Stimulated activated CD4-positive, alpha-beta T cell treated with anti-CD3 and anti-CD28 coated beads, Interleukin-1b, Interleukin-23, amount 100 ng/mL, for 1 hour (primary cell): ENCODE measurements at places on chromosomes 1 and 21.

GRCh38 chr21:39037807-39038405, 145.3 kb downstream of the PSMG1 start:
- DNase-seq: no peak

DNA sequence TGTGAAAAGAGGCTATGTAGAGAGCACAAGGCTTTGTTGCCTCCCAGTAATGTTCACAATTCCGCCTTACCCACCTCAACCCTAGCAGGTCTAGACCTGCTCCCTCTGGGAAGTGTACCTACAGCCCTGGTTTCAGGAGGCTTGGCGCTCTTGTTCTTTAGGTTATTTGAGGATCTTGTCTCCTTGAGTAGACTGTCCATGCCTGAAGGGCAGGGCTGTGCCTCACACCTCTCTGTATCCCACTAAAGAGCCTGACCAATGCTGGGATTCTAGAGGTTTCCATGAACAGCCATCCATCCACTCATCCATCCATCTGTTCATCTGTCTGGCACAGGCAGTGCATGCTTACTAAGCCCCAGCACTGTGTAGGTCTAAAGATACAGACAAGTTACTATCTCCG, 1.0 kb downstream of the RAB7B start:
- no peak for DNase-seq

- no peak for DNase-seq
Measured at GRCh38 chr1:30381671-30382365, 341.6 kb downstream of the MATN1 start.

- no peak for DNase-seq
Measured at GRCh38 chr1:9031484-9032259, 5.4 kb upstream of the SLC2A7 start.

GRCh38 chr1:26336477-26337205, 17.3 kb downstream of the CRYBG2 start:
- peak; percentile 80 for DNase-seq

DNA sequence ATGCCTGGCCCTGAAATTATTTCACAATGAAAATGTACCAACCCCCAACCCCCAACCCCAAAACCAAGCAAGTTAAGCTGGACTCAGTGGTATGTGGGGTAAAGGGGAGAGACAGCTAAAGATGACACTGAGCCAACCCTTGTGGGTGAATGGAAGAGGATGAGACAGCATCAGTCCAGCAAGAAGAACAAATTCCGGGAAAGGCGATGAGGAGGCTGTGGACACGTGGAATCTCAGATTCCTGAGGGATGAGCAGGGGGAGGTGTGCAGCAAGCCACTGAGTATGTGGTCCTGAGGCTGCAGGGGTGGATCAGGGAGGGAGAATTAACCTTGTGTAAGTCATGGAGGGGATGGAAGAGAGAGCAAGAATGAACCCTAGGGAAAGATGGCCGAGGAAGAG, 14.4 kb upstream of the ZNF362 start:
- DNase-seq: no peak

GRCh38 chr1:5311634-5312292, 657.4 kb downstream of the AJAP1 start:
- DNase-seq: no peak

GRCh38 chr1:167879508-167879907, 34.4 kb downstream of the ADCY10 start:
- DNase-seq: no peak

DNA sequence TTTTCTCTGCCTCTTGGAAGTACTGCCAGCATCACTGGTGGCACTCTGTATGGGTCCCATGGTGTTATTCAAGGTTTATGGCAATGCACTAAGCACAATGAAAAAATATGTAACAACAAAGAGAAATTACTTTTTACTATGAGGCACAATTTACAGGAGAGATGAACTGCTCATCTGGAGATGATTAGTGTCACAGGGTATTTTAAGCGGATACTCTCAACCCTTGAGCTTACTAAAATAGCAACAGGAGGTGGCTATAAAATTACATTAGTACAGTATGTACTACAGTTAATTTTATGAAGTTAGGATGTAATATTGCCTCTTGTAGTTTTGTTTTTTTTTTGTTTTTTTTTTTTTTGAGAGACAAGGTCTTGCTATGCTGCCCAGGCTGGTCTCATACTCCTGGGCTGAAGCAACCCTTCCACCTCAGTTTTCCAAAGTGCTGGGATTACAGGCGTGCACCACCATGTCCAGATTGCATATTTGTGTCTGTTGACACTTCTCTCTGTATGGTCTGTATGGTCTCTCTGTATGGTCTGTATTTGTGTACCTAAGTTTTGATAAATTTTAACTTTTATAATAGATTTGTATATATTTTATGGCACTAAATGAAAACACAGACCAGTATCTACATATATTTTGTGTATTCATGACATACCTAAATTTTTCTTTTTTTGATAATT, 175.6 kb upstream of the HP1BP3 start:
- no peak for DNase-seq

- DNase-seq: no peak
Measured at GRCh38 chr1:175944591-175944990, 201.2 kb upstream of the TNR start.

- no peak for DNase-seq
Measured at GRCh38 chr1:87115317-87115890, 201.0 kb downstream of the HS2ST1 start.

DNA sequence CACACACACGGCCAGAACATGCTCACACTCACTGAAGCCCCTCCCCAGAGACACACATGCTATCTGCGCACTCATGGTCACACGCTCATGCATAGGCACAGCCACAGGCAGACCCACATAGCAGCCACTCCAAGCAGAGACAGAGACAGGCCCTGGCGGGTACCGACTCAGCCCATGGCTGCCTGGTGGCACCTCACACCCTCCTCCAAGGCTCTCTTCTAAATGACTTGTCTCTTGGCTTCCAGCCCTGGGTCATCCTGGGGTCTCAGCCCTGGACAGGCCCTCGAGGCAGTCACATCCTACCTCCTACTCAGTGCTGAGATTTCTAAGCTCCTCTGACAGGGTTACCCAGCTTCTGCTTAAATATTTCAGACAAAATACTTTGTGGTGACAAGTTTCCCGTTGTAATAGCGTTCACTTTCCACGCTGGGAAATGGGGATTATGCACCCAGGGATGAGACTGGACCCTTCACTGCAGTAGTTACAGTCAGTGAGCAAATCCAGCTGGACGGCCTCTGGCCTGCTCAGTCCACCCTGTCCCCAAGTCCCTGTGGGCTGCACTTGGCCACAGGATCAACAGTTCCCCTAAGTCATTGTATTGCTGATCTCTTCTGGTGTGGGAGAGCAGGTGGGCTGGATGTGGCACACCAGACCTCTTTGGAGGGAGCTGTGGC, 2.9 kb upstream of the NFASC start:
- no peak for DNase-seq

DNA sequence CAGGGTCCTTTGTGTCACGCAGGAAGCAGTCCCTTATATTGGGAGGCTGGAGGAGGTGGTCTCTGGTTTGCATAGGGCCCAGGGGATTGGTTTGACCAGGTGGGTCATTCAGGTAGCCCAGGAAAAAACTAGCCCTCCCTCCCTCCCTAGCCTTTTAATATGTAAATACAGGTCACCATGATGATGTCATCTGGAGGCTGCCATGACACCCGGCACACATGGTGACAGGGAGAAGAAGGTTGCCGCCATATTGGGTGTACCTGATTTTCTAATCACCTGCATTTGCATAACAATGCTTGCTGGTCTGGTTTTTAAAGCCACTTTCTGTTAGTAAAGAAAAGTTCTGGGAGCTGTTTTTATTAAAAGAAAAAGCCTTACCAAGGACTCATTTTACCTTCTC, 791.0 kb upstream of the ADGRL4 start:
- DNase-seq: no peak

- DNase-seq: no peak
Measured at GRCh38 chr1:161993576-161993975, 30.1 kb downstream of the OLFML2B start.

- no peak for DNase-seq
Measured at GRCh38 chr21:29152916-29153315, 22.5 kb downstream of the MAP3K7CL start.

- DNase-seq: no peak
Measured at GRCh38 chr21:41573902-41574690, 66.1 kb upstream of the TMPRSS2 start.

GRCh38 chr1:109197158-109198042, 16.3 kb upstream of the SARS1 start:
- no peak for DNase-seq

GRCh38 chr21:26818906-26819305, 26.3 kb downstream of the ADAMTS1 start:
- no peak for DNase-seq

GRCh38 chr1:24003331-24003972, 23.3 kb upstream of the SRSF10 start:
- DNase-seq: no peak

DNA sequence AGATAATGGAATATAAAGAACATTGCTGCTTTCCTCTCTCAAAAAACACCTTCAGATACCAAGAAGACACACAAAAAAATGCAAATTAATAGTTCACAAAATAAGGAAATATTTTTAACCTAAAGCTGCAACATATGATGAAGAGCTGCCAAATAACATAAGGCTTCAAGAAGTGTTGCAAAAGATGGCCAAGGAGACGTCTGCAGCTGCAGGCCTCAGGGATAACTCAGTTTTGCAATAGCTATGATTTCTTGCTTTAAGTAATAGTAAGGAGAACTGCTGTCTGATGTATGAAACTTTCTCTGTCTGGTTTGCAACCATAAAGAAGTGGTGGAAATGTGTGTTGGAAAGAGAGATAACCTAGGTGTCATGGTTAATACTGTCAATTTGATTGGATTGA, 1237.5 kb downstream of the MRPL39 start:
- no peak for DNase-seq

GRCh38 chr1:180192172-180192571, 37.5 kb downstream of the QSOX1 start:
- no peak for DNase-seq

DNA sequence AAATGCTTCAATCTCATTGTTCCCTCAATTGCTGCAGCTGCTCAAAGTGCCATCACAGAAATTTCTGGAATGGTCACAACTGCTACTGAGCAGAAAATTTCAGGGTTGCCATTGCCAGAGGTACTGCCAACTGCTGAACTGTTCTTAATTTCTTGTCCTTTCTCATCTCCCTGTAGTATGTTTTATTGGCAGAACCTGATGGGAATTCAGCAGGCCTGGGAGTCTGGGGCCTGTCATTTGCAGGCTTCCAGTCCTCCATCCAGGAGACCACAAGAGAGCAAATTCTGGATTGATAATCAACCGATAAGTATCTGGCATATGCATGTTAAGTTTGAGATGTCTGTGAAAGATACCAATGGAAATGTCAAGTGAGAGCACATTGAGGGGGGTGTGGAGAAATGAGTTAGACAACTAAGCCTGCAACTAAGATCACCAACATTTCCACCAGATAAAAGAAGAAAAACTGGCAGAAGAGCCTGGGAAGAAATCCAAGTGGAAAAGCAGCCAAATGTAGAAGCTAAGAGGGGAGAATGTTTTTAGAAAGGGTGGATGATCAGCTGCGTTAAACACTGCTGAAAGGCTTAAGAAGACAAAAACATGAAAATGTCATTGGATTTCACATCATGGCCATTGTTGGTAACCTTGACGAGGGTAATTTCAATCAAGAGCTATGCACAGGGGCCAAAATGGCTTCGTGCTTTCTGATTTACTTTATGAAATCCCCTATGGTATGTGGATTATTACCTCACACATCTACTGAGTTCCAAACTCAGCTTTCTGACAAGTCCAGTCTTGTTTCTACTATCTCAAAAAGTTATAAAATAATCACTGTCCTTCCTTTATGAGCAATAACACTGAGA, 648.1 kb downstream of the PLPP3 start:
- DNase-seq: no peak

- DNase-seq: no peak
Measured at GRCh38 chr1:221868593-221869303, 126.9 kb upstream of the DUSP10 start.

- DNase-seq: no peak
Measured at GRCh38 chr1:40856656-40857302, 5.4 kb downstream of the CITED4 start.
